ENCODE measurements at places on chromosomes 6 and 20.
A peak's percentile ranks its signal among the peaks of the same experiment; 100 is the strongest.

DNA sequence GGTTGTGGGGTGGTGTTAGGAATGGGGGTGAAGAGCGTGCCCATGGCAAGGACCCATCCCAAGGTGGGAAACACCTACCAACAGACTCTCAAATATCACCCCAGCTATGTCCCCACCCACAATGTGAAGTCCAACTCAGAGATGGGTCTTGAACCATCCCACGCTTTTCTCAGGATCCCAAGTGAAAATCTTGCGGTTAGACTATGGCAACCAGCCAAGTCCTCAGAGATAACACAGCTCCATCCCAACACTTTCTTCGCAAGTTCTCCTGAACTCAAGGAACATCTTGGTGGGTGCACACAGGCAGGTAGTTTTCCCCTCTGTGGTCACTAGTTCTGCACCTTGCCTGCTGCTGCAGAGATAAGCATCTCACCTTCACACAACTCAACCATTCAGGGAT is 116.0 kb downstream of the CDC5L start:
- DNase-seq, result no peak

DNA sequence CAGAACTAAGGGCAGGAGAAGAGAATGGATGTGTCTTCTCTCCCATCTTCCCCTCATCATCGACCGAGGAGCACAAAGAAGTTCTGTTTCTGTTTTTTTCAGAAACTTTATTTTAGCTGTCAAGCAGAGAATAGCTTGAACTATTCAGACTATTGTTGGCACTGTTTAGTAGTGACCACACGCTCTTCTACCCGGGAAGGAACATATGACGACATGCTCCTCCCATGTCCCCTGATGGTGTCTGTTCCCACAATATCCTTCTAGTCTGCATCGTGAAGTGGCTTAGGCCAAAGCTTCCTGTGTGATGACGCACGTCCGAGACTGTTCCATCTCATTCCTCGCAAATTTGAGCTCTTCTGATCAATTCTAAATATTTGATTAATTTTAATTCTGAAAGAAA is 27.2 kb upstream of the KIF25 start:
- no peak for DNase-seq

DNA sequence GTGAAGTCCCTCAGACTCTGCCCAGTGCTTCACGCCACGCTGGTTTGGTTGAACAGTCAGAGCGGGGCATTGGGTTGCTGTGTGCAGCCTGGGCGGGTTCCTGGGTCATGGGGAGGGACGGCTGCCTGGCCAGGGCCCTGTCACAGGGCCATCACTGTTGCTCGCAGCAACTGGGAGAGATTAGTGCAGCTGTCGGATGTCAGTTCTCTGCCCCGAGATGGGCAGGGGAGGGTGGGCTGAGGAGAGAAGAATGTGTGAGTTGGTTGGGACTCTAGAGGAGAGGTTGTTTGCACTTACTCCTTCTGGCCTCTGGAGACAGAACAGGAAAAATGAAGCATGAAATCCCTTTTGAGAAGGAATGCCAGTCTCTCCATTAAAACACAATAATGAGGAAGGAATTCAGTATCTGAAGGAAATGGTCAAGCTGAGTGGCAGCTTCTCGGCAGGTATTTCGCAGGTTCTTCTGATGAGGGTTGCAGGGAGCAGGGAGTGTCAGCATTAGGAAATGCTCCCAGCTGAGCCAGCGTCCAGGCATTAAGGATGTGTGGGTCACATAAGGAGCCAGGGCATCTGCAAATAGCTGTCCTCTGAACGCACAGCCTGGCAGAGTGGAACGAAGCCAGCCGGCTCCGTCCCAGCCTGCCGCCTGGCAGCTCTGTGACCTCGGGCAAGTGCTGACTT is 95.9 kb downstream of the SSR1 start:
- DNase-seq, result no peak

GRCh38 chr6:130829333-130829910 is 2.2 kb downstream of the SMLR1 start:
- no peak for DNase-seq

DNA sequence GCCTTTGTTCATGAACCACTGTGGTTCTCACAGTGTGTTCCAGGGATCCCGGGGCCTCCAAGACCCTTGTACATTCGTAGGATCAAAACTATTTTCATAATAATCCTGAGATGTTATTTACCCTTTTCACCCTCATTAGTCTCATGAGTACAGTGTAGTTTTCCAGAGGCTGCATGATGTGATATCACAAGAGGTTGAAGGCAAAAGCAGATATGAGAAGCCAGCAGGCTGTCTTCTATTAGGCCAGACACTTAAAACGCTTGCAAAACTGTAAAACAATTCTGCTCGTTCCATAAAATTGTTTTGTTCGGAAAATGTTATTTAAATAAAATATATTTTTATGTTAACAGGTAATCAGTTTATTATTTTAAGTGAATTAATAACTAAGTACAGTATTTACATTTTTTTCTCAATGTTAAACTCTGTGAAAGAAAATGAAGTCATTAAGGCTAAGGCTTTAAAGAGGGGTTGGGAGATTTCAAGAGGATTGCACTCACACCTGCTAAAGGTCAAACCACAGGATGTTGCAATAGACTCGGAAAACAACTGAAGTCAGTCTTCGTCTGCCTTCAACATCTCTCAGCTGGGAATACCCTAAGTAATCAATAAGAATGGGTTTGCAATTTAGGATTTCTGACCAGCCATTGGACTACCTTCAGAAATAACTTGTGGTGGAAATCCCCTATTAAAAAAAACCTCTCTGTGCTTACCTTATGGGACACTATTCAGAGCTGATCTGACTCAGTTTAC is 474.2 kb downstream of the KIF16B start:
- peak; percentile 1 for DNase-seq

DNA sequence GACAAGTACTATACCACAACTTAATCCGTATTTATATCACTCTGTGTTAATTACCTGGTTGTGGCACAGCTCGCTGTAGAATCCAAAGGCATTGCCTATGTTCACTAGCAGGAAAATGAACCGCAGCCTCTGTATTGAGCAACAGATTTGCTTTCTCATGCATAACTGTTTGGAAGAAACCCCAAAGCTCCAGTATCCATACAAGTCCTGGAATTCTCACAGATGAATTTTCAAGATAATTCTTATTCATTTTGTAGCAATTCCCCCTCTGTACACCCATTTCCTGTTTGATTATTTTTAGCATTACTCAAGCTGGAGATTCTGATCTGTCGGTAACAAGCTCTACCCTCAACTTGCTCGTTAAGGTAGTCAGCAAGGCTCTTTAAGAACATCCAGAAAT is 63.5 kb downstream of the STMND1 start:
- no peak for DNase-seq

DNA sequence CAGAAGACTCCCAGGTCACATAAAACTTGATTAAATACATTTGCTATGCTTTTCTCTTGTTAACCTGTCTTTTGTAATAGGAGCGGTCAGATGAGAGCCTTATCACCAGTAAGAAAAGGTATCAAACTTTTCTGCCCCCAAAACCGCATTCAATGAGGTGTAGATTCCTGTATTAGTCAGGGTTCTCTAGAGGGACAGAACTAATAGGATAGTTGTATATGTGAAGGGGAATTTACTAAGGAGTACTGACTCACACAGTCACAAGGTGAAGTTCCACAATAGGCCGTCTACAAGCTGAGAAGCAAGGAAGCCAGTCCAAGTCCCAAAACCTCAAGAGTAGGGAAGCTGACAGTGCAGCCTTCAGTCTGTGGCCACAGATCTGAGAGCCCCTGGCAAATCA is 32.7 kb downstream of the PTPRK start:
- peak; percentile 79 for DNase-seq

DNA sequence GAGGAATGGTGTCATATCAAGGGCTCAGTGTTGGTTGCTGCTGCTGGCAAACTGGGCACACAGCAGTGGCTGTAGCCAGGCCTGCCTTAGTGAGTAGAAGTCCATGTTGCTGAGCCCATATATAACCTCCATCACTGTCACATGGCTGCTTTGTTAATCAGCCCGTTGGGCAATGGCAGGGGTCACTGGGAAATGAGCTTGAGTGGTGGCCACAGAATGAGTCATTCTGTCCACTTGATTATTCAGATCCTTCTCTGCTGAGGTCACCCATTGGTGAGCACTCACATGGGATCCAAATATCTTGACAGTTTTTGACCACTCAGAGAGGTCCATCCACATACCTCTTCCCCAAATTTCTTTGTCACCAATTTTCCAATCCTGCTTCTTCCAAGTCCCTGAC is 898.9 kb upstream of the EYS start:
- DNase-seq, result no peak

- DNase-seq, result no peak
These were observed 232.7 kb upstream of the MOCS1 start for GRCh38 chr6:40166963-40167362.

- no peak for DNase-seq
These were observed 9.9 kb downstream of the ADIG start for GRCh38 chr20:38590676-38591473.

- DNase-seq, result no peak
These were observed 56.1 kb downstream of the KIAA0408 start for GRCh38 chr6:127402890-127403617.

- DNase-seq, result no peak
These were observed 57.2 kb downstream of the RIPOR3 start for GRCh38 chr20:50634191-50634590.

GRCh38 chr6:107786709-107787588 is 37.2 kb downstream of the SCML4 start:
- DNase-seq, result no peak

DNA sequence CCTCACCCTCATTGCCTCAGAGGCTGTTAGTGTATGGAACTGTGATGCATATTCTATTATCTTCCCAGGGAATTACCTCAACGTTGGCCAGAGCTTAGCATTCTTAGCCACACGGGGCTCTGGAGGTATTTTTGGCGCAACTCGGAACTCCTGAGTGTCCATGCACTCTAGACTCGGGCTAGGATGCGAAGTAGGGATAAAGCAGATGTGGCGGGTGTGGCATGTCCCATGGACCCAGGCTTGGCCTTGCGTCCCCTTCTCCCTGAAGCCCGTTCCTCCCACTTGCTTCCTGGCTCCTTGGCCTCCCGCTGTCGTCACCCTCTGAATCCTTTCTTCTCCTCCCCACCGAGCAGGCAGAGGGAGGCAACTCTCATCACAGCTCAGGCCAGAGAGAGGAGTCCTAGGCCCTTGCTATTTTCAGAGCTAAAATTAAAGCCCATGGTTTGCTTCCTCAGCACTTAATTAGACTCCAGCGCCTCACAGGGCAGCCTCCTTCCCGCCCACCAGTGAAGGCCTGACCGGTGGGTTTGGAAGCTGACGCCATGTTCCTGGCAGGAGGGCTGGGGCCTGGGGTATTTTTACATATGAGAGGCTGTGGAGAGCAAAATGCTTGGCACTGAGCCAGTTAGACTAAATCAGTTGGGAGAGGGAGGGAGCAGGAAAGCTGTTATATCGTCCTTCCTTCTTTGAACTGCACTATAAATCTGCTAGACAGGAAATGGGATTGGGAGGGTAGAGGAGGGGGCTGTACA is 138.7 kb downstream of the FOXO3 start:
- DNase-seq, result no peak

DNA sequence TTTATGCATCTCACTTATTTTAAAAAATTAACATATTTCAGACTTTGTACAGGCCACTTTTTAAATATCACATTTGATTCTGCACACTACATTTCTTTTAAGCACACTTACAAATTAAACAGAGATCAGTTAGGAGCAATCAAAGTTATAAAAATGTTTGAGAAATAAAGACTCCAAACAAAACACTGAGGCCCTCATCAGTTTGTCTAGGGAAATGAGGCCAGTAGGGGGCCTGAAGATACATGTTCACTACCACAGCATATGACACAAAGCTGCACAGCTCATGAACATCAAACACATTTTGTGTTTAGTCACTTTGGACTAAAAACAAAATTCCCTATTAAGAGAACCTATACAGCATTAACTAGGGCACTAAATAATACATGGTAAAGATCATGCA is 180.5 kb downstream of the PDE7B start:
- no peak for DNase-seq

GRCh38 chr6:25623065-25623464 is 28.9 kb upstream of the SCGN start:
- no peak for DNase-seq

- DNase-seq, result no peak
These were observed 179.3 kb upstream of the DTNBP1 start for GRCh38 chr6:15841937-15842726.

DNA sequence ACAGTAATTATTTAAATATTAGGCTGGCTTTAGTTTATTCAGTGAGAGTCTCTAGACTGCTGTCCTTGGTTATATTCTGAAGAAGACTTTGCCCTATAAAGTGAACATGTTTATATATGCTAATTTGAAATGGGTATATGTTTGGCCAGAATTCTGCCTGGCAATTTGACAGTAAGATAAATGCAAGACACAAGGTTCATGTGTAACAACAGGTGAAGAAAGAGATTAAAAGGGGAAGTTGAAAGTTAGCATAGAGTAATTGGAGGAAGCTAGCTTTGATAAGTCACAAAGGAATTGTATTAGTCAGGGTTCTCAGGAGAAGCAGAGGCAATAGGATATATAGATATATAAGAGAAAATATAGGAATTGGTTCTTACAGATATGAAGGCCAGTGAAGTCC is 191.4 kb downstream of the CENPW start:
- no peak for DNase-seq

DNA sequence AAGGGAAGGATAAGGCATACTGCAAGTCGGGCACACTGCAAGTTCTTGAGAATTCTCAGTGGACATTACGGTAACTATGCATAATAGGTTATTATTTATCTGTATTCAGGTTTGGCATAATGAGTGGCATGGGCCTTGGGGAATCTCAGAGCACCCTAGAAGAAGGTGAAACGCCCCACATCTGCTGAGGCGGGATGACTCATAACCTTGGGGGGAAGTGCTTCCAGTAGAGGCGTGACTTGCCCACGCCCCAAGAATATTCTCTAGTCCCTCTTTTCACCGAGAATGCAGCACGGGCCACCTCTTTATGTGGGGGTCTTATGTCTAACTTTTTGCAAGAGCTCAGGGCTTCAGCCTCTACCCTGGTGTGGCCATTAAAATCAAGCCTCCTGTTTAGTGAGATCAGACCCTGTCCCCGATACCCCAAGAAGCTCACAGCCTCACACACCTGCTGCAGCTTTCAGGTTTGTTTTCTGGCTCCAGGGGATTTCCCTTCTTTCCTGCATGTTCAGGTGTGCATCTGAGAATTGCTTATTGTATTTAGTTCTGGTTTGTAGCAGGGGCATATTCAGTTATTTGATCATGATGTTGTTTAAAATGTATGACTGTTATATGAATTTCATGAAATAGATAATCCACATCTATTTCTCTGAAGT is 19.1 kb downstream of the ZFP64 start:
- DNase-seq, result no peak

DNA sequence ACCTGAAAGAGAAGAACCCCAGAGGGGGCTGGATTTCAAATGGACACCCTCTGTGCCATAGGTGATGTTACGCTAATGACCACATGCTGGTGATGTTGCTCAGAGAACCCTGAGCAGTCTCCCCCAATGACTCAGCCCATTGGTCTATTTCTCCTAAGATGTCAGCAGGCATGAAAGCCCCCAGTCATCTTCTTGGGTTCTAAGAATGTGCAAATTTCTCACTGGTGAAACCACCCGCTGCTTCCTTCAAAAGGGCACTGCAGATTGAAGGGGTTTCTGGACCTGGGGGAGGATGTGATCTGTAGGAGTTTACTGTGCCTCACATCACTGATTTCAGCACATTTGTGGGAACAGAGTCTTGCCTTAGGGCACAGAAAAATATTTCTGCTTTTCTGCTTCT is 298.4 kb upstream of the MOCS1 start:
- DNase-seq, result no peak

- DNase-seq, result no peak
These were observed 68.3 kb downstream of the NOL4L start for GRCh38 chr20:32516583-32517517.

- DNase-seq, result peak; percentile 49
These were observed 54.6 kb downstream of the LYRM4 start for GRCh38 chr6:5205877-5206850.
